Astrocyte of the spinal cord (primary cell): ENCODE measurements at places on chromosomes 3 and 15.
A peak's percentile ranks its signal among the peaks of the same experiment; 100 is the strongest.

- no peak for DNase-seq
Measured at GRCh38 chr3:36312351-36312750, 68.0 kb upstream of the STAC start.

DNA sequence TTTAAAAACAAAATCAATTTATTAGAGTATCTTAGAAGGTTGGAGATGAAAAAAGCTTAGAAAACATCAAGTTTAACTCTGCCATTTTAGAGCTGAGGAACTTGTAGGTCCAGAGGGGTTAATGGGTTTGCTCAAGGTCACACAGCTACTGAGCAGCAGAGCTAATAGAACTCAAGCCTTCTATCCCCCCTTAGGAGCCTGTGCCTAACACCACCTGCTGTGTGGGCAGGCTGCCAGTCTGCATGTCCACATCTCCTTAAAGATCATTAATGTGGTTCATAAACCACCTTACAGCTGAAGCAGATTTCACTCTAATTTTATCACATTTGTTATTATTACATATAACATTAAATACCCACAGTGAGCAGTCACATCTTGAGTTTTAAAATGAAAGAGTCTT, 14.1 kb upstream of the SLC35G2 start:
- no peak for DNase-seq

DNA sequence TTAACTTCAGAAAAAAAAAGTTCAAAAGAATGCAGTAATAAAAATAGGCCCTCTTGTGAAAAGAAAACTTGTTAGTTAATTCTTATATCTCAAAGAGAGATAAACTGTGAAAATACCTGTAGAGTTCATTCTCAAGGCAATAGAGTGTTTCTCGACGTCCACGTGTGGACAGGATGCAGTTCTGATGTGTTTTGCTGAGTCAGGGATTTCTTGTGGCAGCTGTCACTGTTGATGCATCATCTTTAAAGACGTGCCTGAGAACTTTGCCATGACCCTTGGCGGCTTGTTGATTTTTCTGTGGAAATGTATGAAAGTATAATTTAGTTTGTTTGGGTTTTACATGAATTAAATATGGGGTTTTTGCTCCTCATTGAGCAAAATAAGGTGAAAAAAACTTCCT, 702.2 kb downstream of the NLGN1 start:
- DNase-seq = no peak

DNA sequence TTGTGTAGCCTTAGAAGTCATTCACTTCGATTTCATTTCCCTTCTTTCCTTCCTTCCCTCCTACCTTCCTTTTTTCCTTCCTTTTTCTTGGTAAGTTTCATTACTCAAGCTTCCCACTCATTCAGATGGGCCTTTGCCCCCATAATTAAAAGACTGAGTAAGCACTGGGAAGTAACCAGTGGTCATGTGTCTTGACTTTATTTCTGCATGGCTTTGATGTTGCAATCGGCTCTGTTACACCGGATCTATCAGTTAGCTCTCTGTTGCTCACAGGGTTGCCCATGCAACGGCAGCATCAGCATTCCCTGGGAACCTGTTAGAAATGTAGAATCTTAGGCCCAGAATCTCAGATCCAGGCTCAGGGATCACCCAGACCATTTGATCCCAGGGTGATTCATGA, 25.6 kb upstream of the LARS2 start:
- no peak for DNase-seq

DNA sequence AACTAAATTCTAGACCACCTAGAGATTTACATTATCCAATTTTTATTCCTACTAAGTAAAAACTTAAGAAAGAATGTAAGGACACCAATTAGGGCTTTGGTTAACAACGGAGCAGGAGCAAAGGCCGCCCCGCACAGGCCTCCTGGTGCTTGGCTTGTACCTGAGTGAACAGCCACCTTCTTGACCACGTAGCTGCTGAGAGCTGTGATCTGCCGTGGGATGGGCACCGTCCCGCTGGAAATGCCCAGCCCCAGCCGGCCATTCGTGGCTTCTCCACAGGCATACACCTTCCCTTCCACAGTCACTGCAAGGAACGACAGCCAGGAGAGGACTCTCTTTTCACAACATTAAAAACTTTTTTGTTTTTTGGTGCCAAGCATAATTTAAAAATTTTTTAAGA, 79.6 kb upstream of the OCA2 start:
- DNase-seq = no peak

- DNase-seq = peak; percentile 3
Measured at GRCh38 chr3:113532698-113533533, 561 bp downstream of the SIDT1 start.

- no peak for DNase-seq
Measured at GRCh38 chr15:88323976-88324740, 67.6 kb upstream of the NTRK3 start.
